Activated gamma-delta T cell treated with Interleukin-2 at 50 U/mL for 16 hours (primary cell): ENCODE measurements at places on chromosomes 6 and 20.

GRCh38 chr6:90941885-90942284 lies 355.0 kb upstream of the MAP3K7 start:
- DNase-seq: no peak

DNA sequence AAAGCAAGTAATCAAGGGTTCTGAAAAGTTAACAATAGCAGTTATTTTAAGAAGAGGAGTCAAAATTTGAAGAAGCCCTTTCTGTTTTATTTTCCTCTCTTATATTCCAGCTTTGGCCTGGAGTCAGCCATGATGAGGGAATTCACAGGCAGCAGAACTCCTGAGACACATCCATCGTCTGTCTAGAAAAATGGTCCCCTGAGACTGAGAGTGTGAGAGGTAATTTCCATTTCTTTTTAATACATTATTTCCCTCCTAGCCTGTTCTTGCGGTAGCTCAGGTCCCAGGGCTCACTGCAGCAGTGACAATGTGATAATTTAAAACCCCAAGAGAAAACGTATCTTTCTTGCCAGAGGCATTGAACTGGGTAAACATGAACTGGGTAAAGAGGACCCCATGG lies 296.0 kb downstream of the SMOC2 start:
- DNase-seq: no peak

DNA sequence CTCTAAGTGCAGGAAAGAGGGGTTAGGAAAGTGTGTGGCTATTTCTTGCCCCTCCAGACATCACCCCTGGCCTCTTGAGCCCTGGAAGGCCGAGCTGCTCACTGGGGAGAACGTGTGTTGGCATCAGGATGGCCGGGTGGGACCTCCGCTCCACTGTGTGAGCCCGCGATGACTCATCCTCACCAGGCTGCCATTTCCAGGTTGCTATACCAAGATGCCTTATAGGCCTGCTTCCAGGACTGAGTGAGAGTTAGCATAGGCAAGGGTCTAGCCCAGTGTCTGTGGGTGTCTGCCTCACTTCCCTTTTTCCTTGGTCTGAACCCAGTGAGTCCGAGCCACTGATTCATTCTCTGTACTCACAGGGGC lies 105.0 kb downstream of the MRPL14 start:
- DNase-seq: no peak

- no peak for DNase-seq
These were observed 19.6 kb downstream of the RTN4IP1 start for GRCh38 chr6:106609699-106610098.

GRCh38 chr20:19802492-19803158 lies 44.6 kb downstream of the RIN2 start:
- no peak for DNase-seq

DNA sequence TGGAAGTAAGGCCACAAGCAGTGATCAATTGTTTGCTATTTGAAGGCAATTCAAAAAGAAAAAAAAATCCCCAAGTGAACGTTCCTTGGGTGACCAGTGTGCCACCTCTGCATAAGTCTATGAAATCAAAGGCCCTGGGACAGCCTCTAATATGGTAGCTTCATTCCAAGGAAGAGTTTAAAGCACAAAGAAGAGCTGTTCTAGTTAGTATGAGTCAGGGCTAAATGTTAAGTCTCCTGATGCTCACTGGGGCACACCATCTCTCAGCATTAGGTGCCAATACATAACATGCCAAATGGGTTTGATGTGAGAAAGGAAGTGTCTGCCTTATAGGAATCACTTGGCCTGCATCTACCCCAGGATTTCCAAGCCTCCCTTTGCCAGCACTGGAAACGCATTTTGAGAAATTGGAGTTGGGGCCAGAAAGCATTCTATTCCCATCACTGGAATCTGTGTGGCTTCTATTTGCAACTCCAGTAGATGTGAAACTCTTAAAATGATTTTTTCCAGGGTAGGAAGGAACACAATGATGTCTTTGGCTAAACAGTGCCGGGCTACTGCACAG lies 13.0 kb downstream of the UNC5CL start:
- no peak for DNase-seq
